Fibroblast of the aortic adventitia (primary cell): ENCODE measurements at places on chromosomes 7 and 10. TPM values are rescaled to one million over a fixed set of nuclear protein-coding genes. Genes with fewer than 3 reads are reported as not detected.

RBP4 gene
- 1.9 and 2.5 TPM in 2 replicates for total RNA-seq

HGF gene
- 35.1 and 194 TPM in 2 replicates for total RNA-seq

ARPC1A gene
- total RNA-seq: 85.0 and 253 TPM in 2 replicates

PHYHIPL gene
- total RNA-seq: not detected in 2 replicates
